ENCODE measurements at places on chromosomes 2 and 18.

GRCh38 chr2:185942855-185943254 is 204.3 kb downstream of the FSIP2 start:
- no peak for DNase-seq

- DNase-seq = peak; percentile 36
Observed at GRCh38 chr18:48897531-48897930, 53.2 kb downstream of the SMAD7 start.

DNA sequence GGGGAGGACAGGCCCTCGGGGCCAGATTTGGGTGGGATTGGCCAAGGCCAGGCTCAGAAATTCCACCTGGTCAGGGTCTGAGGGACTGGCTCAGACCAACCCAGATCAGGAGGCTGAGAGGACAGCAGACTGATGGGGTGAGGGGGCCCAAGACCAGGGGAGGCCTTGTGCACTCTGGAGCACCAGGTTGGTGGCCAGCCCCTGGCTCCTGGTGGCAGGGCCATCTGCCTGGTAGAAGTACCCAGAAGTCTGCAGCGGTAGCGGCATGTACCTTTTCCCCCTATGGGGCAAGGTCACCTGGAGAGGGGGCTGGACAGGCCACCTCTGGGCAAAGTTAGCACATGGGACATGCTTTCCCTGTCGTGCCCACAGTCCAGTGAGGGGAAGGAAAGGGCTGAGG is 21.2 kb upstream of the ODC1 start:
- no peak for DNase-seq

- DNase-seq = no peak
Observed at GRCh38 chr2:210553373-210553772, 3.0 kb upstream of the CPS1 start.

GRCh38 chr2:54029721-54030395 is 59.1 kb upstream of the PSME4 start:
- no peak for DNase-seq

GRCh38 chr2:105034170-105034569 is 3.7 kb upstream of the MRPS9 start:
- DNase-seq = no peak

- DNase-seq = no peak
Observed at GRCh38 chr18:70559446-70559845, 270.6 kb downstream of the SOCS6 start.

DNA sequence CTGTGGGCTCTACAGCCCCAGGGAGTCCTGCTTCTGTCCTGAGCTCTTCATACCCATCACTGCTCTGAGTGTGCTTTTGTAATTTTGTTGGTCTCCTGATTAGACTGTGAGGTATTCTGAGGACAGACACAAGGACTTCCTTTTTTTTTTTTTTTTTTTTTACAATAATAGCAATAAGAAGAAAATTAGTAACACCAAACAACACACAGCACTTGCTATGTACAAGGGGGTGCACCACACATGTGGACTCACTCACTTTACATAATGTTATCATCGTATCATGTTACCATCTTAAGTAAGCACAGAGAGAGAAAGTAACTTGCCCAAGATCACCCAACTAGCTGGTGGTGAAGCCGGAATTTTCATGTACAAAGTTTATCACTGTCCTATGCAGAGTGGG is 34.6 kb downstream of the MBP start:
- DNase-seq = peak; percentile 41

DNA sequence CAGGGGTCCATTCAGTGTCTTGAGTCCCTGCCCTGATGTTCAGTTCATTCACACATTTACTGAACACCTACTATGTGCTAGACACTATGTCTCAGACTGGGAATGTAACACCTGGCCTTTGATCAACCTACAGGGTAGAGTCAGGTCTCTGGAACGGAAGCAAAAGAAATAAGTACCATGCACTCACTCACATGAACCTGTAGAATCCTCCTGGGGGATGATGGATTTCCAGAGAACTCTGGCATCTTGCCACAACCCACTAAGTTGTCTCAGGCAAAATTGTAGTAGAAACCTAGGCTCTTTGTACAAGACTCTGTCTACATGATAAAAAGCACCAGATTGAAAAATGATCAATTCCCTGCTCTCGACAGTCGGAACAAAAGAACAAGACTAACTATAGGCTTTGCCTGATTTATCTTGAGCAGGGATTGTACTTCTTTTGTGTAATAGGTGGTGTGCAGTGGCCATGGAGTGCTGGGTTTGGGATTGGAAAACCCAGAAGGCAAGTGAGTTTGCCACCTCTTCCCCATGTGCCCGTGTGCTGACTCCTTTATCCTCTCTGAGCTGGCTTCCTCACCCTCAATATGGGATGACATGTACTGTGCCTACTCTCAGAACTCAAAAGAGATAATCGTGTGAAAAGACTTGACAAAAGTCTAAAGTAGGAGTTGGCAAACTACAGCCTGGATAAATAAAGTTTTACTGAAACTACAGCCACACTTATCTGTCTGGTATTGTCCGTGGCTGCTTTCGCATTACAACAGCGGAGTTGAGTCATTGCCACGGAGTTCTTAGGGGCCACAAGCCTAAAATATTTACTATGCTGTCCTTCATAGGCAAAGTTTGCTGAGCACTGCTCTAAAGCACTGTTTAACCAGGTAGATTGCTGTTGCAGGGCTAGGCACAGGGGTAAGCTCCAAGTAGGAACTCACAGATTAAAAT is 4.4 kb downstream of the CAPN14 start:
- DNase-seq = no peak

GRCh38 chr18:72122103-72122502 is 422.0 kb downstream of the CBLN2 start:
- no peak for DNase-seq

DNA sequence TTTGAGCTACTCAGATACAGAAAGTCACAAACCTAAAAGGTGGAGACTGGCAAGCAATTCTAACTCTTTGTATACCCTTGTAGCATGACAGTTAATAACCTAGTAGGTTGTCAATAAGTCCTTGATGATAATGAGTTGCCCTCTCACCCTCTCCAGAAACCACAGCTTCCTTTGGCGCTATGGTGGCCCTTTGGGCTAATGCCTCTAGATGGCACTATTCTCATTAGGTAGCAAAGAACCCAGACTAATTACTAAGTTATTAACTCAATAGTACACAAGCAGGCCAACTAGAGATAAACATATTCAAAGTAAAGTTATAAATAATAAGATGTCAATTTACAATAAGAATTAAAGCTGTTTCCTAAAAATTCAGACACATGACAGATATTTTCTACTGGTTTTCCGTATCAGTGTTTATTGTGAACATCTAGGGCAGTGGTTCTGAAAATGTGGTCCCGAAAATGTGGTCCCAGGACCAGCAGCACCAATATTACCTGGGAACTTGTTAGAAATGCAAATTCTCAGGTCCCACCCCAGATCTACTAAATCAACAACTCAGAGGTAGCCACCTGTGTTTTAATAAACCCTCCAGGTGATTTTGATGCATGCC is 41.1 kb downstream of the LDAH start:
- DNase-seq = peak; percentile 13

GRCh38 chr2:239475161-239476028 is 74.6 kb upstream of the HDAC4 start:
- no peak for DNase-seq

DNA sequence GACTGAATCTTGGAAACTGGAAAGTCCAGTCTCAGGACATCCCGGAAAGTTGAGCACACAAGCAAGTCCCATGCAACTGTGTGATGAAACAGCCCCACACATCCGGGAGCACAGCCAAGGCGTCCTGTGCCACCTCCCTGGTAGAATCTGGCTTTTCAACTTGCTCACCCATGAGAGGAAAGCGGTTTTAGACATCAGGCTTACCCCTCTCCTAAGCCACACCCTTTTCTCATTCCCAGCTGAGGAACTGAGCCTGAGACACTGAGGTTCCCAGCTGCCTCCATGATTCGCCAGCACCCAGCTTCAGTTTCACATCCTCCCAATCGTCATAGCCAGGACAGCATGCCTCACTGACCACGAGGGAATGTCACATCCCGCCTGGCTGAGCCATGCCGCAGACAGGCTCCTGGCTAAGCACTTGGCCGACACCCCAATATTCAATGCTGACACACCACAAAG is 60.3 kb downstream of the STEAP3 start:
- peak; percentile 90 for DNase-seq

DNA sequence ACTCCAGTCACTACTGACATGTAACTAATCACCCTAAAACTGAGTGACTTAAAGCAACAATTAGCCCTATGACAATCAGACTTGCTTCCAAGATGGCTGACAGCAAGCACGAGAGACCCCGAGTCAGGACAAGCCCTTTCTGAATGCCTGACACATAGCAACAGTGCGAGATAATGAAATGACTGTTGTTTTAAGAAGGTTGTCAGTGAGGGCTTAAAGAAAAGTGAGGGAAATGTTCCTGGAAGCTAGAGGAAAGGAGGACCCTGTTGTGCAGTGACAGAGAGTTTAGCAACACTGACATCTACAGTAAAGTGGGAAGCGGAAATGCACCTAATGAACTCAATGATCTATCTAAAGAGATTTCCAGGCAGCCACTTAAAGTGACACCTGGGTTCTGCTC is 163.1 kb downstream of the STK39 start:
- DNase-seq = no peak

DNA sequence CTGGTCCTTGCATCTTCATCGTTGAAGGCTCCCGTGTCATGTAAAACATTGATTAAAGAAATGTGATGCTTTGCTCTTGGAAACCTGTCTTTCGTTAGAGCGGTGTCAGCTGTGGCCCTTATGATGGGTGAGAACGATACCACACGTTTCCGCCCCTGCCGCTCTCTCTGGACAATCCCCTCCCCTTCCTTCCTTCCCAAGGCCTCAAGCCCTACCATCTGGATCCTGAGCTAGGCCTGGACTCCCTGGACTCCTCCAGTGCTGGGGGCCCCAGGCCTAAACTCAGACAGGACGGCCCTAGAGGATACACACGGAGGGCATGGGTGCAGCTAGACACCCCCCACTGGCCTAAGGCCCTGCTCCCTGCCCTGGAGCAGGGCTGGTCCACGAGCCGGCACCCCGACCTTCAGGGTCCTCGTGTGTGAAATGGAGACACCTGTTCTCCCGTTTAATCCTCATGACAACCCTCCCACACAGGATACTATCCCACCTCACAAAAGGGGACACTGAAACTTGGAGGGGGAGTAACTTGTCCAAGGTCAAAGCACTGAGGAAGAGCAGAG is 13.2 kb downstream of the BIN1 start:
- no peak for DNase-seq

DNA sequence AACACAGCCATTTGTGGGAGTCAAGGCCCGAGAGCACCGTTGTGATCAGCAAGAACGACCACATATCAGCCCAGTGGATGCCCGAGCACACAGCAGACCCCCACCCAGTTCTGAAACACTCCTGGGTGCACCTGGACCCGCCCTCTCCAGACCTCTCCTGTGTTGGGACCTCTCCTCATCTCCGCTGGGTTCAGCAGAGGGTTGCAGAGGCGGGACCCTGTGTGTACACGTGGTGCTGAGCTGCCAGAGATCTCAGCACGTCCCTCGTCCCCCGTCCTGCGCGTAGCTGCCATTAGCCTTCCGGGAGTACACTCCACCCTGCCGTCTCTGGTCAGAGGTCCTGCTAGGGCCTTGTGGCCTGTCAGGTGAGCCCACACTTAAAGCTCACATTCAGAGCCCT is 51.7 kb downstream of the ADI1 start:
- no peak for DNase-seq

DNA sequence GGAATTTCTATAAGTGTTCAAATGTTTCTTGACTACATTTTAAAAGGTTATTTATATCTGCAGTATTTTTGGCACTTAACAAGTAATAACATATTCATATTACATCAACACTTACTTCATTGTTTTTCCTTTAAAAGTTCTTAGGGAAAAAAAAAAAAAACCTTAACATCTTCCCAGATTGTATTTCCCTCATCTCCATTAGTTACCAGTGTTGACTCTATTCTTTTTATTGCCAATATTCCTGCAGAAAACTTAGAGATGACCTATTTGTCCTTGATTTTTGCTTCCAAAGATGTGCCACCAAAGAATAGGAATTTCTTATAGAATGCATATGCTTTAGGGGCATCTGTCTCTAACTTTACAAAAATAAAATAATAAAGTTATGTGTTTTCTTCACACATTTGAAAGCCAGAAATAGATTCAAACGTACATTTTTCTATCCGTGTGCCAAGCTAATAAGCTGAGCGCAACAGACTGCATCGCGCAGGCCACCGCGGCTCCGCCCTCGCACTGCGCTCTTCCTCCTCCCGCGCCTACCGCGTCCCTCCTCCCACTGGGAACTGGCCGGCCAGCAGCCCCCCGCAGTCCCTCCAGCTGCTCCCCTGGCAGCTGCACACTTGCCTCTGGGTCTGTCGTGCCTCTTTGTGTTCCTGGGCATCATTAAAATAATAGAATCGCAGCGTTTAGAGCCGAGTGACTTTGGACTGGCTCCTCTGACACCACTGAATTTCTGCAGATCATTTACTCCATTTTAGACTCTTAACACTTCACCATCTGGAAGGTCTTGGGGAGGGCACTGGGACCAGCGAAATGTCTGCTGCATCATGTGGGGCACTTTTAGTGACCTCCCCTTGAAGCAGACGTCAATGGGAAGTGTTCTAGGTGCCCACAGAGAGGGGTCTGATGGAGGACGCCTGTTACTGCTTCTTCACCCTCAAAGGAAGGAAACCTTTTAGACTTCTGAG is 21.2 kb upstream of the NAB1 start:
- DNase-seq = peak; percentile 28

GRCh38 chr2:145079641-145080040 is 559.7 kb upstream of the ZEB2 start:
- DNase-seq = no peak

DNA sequence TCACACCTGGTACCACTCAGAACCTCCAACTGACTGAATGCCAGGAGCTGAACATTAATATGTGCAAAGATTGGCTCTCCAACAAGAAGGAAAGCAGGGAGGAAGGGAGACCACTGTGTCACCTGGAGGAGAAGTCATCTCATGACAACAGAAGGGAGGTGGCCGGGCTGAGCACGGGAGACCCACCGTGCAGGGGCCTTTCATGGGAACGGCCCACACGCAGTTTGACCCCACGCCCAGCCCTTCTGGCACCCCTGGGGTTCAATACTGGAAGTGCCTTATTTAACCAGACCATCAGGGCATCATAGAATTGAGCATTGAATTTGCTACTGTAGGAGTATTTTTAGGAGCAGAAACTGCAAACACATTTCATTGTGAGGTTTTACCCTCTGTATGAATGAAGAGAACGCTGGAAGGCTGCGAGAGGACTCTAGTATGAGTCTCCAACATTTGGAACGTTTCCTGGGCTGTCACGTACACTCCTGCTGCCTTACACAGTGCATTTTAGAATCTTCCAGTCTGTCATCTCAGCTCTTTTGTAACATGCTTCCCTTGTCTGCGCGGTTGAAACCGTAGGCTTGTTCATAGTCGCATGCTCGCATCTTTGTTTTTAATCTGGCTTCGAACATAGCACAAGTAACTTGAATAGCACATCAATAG is 132.1 kb downstream of the NFATC1 start:
- DNase-seq = no peak

- DNase-seq = no peak
Observed at GRCh38 chr2:109144271-109144670, 15.3 kb downstream of the SH3RF3 start.

- DNase-seq = no peak
Observed at GRCh38 chr2:12428786-12429185, 287.9 kb upstream of the TRIB2 start.

Measured in fibroblast of skin of right biceps (primary cell).